Activated CD8-positive, alpha-beta memory T cell treated with anti-CD3 and anti-CD28 coated beads, Interleukin-2, amount 50 U/mL, for 4 hours (primary cell): ENCODE measurements at places on chromosomes 7 and 10.

GRCh38 chr7:31416381-31416870 lies 75.9 kb upstream of the NEUROD6 start:
- DNase-seq: no peak

DNA sequence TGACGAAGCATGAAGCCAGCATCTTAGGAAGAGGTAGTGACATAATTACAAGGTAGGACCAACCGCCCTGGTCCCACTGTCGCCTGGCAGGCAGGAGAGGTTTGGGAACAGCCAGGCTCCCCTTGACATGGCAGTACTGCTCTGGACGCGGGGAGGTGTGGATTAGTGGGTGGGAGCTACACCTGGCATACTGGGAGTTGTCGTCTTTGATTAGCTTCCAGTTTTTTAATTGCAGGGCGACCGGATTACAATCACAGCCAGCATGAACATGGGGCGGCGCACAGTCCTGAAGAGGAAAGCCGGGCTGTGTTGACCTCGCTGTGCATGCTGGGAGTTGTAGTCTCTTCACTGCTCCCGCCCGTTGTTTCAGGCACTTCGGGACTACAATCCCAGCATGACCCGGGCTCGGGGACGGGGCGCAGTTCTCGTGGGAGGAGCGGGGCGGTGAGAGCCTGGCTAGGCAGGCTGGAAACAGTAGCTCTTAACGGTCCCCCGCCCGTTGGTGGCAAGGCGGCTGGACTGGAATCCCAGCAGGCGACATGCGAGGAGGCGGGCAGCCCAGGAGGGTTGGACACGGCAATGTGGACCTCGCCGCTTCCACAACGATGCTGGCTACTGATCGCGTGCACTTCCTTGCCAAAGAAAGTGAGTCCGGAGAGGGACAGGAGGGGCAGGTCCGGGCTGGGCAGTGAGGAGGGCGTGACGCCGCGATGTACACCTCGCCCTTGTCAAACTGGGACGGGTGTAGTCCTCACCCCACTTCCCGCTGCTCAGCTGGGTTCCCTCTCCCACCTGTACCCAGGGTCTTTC lies 98.0 kb upstream of the ZNF722 start:
- DNase-seq: peak; percentile 90

GRCh38 chr10:119313644-119314043 lies 106.3 kb downstream of the GRK5 start:
- DNase-seq: peak; percentile 37

DNA sequence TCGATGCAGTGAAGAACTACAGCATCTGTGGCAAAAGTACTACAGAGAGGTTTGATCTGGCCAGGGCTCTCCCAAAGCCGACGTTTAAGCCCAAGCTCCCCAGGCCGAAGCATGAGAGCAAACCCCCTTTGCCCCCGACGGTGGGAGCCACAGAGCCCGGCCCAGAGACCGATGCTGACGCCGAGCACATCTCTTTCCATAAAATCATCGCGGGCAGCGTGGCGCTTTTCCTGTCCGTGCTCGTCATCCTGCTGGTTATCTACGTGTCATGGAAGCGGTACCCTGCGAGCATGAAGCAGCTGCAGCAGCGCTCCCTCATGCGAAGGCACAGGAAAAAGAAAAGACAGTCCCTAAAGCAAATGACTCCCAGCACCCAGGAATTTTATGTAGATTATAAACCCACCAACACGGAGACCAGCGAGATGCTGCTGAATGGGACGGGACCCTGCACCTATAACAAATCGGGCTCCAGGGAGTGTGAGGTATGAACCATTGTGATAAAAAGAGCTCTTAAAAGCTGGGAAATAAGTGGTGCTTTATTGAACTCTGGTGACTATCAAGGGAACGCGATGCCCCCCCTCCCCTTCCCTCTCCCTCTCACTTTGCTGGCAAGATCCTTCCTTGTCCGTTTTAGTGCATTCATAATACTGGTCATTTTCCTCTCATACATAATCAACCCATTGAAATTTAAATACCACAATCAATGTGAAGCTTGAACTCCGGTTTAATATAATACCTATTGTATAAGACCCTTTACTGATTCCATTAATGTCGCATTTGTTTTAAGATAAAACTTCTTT lies 2.3 kb downstream of the LRRTM3 start:
- no peak for DNase-seq

DNA sequence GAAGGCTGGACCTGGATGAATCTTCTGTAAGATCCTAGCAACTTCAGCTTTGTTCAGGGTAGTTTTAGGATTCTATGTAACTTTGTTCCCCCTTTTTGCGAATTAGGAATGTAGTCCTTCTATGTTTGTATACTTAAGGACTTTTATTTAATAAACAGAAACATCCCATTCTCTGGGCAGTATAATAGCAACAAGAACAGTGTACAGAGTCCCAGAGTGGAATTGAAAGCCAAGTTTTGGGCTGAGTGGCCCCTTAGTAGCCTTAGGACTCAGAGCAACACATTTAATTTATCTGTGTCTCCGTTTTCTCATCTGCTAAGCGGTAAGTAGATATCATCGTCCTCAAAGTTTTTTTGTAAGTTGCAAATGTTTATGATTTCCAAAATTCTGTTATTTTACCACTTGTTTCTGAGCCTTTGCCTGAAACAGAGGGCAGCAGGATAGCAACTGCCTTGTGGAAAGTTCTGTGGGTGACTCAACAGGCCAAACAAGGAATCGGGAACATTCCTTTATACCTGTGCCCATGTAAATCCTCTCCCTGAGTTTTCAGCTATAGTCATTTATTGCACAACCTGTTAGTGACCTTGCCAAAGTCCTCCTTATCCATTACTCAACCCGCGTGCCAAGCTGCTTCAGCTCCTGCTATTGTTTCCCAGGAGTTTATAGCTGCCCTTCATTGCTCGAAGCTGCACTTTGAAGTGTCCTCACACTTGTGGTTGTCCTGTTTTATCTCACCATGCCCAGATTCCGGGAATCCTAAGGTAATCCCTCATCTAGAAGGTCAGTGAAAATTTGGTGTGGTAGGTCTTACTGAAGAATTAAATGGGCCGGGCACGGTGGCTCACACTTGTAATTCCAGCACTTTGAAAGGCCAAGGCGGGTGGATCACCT lies 199.1 kb upstream of the AHR start:
- DNase-seq: no peak
